ENCODE measurements at places on chromosomes 11 and 22.
A peak's percentile ranks its signal among the peaks of the same experiment; 100 is the strongest.

GRCh38 chr11:118662401-118663271, 16.8 kb downstream of the TREH start:
- DNase-seq: no peak

GRCh38 chr11:134361661-134362060, 29.9 kb downstream of the GLB1L2 start:
- DNase-seq: no peak

GRCh38 chr11:114066046-114066648, 6.6 kb downstream of the ZBTB16 start:
- no peak for DNase-seq

DNA sequence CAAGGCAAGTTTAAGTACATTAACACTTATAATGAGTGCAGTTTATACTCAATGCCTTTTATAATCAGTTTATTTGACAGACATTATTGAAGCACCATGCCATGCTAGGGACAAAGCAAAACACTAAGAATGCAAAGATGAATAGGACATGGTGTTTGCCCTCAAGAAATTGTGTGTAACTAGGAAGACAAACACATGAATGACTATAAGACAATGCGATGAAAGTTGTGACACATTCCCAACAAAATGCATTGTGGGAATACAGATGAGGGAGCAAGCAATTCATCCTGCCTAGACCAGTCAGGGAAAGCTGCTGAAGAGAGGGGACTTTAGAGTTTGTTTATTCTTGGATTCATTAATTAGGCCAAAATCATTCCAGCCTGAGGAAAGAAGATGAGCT, 133.8 kb upstream of the TRPC6 start:
- DNase-seq: no peak

DNA sequence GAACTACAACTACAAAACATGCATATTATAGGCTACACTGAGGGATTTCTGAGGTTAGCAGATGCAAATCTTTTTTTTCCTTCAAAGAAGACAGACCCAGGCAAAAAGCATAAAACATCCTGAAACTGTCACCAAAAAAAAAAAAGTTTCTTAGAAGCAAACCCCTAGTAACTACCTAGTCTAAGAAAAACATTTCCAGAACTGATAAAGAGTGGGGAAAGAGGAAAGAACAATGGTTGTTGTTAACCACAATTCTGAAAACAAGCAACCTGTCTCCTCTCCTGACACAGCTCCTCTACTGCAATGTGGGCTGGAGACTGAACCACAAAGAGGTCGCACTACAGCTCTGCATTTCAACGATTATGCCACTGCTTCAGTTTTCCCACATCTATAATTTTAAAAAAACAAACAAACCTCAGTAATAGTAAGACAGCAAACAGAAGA, 15.0 kb downstream of the DENND5A start:
- DNase-seq: no peak

- DNase-seq: no peak
These were observed 16.9 kb upstream of the DBX1 start for GRCh38 chr11:20177136-20177535.

- DNase-seq: no peak
These were observed 1735.0 kb downstream of the LRRC4C start for GRCh38 chr11:39724404-39724803.

GRCh38 chr11:11605181-11605580, 16.6 kb downstream of the GALNT18 start:
- DNase-seq: no peak

GRCh38 chr22:28009272-28009827, 90.3 kb upstream of the PITPNB start:
- DNase-seq: peak; percentile 24

DNA sequence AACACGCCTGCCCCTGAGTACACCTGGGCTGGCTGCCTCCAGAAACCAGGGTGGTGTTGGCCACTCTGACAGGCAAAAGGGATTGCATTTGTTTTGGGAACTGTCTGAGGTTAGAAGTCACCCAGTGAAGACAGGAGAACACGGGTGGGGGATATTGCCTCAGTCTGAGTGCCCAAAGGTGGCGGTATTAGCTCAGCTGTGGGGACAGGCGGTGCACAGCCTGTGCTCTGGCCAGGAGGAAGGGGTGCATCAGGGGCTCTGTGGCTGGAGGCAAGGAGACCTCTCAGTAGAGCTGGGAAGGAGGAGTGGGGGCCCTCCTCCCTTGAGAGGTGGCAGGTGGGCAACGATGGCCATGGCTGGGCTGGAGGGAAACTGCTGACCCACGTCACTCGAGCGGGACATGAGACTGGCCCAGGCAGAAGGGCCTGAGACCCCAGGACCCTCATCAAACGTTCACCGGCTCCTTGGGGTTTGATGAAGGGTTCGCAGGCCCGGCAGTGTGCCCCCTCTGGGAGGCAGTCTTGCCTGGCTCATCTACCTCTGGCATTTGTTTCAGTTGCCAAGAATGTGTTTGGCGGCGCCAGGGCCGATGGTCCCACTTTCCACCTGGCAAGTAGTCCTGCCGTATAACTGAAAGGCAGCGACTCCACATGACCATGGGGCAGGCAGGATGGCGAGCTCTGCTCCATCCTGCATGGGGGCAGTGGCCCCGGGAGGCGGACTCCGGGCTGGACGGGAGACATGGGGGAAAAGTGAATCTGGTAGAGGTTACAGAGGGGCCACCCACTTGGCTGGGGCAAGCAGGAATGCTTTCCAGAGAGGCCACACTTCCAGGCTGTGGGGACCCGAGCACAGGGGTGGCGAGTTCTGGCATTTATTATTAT, 52.8 kb upstream of the SMIM38 start:
- no peak for DNase-seq
